ENCODE measurements at places on chromosomes 16 and 17.

- DNase-seq: no peak
Measured at GRCh38 chr16:1534021-1535020, 855 bp downstream of the TMEM204 start.

- DNase-seq: no peak
Measured at GRCh38 chr17:15981208-15981607, 18.3 kb downstream of the ZSWIM7 start.

DNA sequence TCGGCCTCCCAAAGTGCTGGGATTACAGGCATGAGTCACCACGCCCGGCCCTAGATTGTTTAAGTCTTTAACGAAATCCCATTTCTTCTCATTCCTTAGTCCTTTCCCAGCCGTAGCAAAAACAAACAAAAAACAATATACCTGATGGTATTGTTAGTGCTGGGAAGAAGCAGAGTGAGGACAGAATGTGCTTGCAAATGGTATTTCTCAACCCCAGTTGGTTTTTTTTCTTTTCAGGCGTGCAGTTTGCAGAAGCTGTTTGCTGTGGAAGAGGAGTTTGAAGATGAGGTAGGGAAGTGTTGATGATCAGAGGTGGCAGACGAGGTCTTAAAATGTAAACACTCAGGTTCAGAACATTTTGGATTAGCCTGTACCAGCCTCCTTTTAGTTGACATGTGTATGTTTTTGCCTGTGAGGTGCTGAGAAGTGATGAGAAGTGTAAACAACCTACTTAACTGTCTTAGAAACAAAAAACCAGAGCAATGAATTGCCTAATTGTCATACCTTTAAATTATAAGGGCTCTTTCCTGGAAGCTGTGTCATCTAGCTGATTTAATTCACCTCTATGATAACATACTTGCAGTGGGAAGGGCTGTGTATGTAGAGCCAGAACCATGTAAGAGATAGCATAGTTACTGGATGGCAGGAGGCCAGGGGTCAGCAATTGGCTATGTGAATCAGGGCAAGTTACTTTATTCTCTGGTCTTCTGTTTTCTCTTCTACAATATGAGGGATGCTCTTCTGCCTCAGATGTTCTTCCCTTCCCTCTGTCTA, 3.4 kb downstream of the HROB start:
- DNase-seq: no peak

DNA sequence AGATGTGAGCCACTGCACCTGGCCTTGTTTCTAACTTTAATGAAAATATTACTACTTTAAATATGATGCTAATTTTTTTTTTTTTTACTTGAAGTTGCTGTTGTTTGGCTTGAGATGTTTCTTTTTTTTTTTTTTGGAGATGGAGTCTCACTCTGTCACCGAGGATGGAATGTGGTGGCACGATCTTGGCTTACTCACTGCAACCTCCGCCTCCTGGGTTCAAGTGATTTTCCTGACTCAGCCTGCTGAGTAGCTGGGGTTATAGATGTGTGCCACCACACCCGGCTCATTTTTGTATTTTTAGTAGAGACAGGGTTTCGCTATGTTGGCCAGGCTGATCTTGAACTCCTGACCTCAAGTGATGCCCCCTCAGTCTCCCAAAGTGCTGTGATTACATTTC, 23.6 kb downstream of the IGSF6 start:
- DNase-seq: no peak

DNA sequence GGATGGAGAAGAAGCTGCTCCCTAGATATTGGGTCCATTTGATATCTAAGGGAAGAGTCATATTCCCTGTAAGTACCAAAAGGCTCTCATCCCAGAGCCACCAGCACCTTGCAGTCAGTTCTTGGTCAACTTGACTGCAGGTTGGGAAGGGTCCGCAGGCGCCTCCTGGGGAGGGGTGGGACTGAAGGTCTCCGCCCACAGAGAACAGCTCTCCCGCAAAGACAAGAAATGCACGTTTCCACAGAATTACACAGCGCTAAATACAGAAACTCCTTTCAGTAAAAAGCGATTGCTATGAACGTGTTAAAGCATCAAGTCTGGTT, 864 bp upstream of the CTCF start:
- no peak for DNase-seq

DNA sequence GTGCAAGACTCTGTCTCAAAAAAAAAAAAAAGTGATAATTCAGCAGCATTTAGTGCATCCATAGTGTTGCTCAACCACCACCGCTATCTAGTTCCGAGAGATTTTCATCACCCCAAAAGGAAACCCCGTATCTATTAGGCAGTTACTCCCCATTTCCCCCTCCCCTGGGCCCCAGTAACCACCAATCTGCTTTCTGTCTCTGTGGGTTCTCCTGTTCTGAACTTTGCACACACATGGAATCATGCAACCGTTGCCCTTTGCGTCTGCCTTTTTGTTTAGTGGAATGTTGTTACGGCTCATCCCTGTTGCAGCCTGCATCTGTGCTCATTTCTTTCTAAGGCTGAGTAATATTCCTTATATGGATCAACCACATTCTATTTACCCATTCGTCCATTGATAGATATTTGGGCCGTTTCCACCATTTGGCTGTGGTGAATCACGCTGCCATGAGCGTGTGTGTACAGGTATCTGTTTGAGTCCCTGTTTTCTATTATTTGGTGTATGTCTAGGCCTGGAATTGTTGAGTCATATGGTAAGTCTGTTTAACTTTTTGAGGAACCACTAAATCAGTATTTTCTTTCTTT, 8.7 kb upstream of the SYNGR2 start:
- DNase-seq: no peak

- no peak for DNase-seq
Measured at GRCh38 chr16:28091656-28092055, 28.1 kb upstream of the GSG1L start.

GRCh38 chr17:38905375-38905774, 20.0 kb upstream of the LASP1NB start:
- DNase-seq: no peak

DNA sequence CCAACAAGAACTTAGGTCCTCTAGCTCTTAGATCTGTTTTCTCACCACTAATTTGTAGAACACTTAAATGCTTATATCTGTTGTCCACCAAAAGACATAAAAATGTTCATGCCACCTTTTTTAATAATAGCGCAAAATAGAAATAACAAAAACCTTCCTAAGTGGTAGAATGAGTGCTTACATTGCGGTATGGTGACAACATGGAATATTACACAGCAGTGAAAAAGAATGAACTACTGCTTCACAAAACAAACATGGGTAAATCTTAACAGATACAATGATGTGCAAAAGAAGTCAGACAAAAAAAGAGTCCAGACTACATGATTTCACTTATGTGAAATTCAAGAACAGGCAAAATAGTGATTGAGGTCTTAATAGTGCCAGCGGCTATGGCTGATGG, 351.1 kb downstream of the CA10 start:
- DNase-seq: no peak

DNA sequence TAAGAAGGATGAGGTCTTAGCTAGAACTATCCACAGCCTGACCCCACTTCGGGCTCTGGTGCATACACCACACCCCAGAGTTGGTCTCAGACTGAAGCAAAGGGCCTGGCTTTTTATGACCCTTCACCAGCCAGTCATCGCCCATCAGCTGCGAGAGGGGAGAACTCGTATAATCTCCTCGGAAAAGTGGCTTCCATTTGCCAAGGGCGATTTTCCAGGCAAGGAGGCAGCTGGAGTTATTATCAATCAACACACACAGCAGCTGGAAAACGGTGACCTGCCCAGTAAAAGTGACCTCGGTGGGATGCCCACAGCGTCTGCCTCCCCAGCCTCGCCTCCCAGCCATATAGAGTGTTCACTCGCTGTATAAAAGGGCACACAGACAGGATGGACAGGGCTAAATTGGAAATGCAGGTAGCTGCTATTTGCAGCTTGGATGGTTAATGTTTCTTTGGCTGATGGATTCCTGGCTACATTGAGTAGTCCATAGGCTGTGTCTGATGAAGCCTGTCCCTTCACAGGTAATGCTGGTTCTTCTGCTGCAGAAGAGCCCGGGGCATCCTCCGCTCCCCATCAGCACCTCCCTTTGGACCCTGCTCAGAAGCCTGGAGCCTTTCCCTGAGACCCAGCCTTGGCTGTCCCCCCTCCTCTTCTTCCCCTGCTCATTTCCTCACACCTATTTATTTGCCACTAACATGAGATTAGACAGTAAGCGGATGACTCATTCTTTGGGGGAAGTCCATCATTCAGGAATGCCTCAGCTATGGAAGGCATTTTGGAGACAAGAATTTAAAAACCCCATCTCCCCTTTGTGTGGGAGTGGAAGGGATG, 45.7 kb downstream of the TMEM186 start:
- DNase-seq: no peak

DNA sequence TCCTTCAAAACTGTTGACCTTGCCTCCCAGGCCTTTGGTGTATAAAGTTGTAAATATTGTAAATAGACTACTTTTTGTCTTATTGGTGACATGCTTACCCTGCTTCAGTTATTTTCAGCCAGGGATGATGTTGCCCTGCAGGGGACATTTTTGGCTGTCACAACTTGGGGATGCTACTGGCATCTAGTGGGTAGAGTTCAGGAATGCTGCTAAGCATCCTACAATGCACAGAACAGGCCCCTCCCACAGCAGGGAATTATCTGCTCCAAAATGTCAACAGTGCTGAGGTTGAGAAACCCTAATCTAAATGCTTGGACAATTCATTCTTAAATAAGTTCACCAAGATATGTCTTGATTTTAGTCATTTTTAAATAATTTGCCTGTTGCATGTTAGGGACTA, 459.8 kb downstream of the PMP22 start:
- no peak for DNase-seq

DNA sequence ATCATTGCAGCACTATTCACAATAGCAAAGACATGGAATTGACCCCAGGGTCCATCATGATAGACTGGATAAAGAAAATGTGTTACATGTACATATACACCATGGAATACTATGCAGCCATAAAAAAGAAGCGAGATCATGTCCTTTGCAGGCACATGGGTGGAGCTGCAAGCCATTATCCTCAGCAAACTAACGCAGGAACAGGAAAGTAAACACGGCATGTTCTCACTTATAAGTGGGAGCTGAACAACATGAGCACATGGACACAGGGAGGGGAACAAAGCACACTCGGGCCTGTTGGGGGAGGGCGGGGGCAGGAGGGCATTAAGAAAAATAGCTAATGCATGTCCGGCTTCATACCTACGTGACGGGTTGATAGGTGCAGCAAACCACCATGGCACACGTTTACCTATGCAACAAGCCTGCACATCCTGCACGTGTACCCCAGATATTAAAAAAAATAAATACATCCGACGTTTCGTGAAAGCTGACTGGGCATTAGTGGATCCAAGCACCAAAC, 28.9 kb downstream of the ZNF778 start:
- no peak for DNase-seq

DNA sequence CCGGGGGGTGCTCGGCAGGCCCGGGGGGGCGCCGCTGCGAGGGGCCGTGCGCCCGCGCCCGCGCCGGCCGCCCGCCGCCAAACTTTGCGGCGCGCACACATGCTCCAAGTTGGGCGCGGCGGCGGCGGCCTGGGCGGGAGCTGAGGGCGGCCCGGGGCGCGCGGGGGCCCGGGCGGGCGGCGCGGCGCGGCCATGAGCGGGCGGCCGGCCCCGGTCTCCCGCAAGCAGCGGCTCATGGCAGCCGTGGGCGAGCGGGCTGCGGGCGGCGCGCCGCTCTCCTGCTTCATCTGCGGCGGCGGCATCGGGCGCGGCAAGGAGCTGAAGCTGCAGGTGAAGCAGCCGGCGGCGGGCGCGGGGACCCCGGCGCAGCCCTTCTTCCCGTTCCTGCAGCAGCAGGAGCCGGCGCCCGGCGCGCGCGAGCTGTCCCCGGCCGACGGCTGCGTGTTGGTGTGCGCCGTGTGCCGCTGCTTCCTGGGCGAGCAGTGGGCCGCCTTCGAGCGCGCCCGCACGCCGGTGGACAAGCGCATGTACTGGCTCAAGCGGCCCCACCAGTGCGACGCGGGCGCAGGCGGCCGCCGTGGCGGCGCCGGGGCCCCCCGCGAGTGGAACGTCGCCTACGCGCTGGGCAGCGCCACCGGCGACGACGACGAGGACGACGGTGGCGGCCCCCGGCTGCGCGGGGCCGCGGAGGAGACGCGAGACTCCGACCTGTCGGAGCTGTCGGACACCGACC, 57.2 kb upstream of the CIBAR2 start:
- no peak for DNase-seq

DNA sequence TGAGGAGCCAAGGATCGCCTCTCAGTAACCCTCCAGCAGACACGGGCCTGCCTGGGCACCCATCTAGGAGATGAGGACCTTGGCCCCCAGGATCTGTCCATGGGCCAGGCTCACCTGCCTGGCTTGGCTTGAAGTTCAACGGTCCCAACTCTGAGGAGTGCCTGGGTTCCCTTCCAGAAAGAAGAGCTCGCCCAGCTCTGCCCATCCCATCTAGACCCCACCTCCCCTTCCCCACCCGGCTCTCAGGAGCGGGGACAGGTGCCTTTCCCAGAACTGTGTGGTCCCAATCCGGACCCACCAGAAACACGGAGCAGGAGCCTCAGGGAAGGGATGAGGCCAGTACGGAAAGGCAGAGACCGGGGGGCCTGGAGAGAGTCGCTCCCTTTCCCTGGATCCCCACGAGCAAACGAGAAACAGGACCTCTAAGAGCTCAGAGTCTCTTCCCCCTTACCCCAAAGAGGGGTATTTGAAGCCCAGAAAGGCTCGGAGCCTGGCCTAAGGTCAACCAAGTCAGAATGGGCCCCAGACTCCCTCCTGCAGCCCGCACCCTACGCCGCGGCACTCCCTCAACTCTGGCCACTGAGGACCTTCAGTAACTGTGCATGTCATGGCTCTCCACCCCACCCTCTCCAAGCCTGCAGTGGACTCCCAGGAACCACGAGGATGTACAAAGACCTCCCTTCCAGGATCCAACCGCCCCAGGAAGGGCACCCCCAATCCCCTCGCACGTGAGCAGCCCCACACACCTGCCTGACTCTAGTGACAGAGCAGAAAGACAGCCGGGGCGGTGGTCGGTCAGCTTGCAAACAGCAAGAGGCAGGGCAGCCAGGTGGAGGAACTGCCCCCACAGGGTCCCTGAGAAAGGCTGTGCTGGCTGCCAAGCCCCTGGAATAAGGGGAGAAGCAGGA, 5.4 kb downstream of the CLUH start:
- DNase-seq: no peak

DNA sequence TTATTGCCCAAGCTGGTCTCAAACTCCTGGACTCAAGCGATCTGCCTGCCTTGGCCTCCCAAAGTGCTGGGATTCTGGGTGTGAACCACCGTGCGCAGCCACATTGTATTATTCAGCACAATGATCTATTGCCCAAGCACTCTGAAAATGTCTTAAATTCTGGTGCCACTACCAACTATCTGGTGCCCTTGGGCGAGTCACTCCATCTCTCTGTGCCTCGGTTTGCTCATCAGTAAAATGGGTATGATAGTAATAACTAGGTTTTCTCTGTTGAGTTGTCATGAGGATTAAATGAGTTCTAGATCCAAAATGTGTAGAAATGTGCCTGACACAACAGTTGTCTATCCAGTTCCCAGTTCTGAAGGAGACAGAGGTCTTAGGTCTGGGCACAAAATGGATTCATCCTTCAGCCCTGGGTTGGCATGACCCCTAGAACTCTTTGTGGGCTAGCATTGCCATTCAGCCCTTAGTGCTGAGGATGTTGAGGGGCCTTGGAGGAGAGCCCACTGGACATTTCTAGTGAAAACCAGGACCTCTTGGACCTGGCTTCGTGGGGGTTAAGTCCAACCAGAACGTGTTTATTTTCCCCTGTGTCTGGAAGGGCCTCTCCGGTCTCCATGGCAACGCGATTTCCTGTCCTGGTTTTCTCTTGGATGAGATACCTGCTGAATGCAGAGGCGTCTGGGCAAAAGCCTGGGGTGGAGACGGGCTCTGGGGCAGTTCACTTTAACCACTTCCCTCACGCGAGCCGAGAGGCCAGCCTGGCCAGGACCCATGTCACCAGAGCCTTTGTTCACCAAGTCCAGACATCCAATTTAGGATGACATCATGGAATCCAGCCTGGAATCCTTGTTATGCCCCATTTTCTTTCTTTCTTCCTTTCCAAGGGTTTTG, 43.7 kb upstream of the TNRC6A start:
- DNase-seq: no peak
